ENCODE measurements at places on chromosomes 12 and 14.

GRCh38 chr14:44317441-44317746, 189.7 kb downstream of the FSCB start:
- DNase-seq, result no peak

DNA sequence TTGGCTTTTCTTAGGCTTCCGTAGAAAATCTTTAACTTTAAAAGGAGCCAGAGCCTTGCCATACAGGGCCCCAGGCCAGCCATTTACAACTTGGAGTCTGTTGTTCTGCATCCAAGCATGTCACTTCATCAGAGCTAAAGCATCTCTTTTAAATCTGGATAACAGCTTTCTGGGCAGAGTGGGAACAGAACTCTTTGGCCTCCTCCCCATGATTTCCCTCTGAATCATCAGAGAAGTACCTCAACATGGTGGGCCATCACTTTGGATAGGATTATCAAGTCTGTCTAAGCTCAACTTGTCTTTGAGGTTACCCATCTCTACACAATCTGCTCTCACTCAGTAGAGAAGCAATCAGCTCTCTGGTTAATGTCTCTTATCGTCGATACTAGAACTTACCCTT, 170.9 kb downstream of the SLC6A15 start:
- no peak for DNase-seq

DNA sequence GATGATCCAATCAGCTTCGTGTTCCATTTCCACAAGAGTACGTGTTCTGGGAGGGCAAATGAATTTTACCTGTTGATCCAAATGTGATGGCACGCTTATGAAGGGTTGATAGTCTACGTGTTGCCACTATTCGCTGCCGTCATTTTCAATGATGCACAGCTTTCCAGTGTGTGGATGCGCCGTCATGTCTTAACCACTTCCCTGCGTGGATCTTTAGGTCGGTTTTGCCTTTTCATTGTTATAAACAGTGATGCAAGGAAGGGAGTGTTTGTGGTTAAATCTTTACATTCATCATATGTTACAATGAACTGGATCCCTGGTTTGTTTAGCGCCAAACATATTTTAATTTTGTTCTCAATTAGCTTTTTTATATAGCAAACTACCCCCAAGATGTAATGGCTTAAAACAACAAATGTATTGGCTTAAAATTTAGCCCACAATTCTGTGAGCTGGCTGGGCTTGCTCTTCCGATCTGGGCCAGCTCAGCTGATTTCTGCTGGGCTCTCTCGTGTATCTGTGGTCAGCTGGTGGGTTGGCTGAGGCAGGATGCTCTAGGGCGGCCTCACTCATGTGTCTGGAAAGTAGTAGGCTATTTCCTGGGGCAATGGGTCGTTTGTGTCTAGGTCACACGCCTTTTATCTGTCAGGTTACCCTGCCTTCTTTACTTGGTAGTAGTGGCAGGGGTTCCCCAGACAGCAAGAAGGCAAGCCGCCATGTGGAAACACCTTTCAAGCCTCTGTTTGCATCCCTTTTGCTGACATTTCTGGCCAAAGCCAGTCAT, 176.7 kb downstream of the CRADD start:
- no peak for DNase-seq

GRCh38 chr14:102591944-102592762, at the start of gene RCOR1:
Gene RCOR1 (plus strand): TSS chr14:102592649. CDS start chr14:102592887, 238 bp downstream.
- DNase-seq, result peak; percentile 99

- no peak for DNase-seq
Observed at GRCh38 chr14:49189375-49189774, 396.8 kb downstream of the RPS29 start.

GRCh38 chr14:99821519-99822508, 28.6 kb downstream of the EML1 start:
- no peak for DNase-seq

GRCh38 chr14:105325303-105325702, 10.8 kb downstream of the PACS2 start:
- no peak for DNase-seq

GRCh38 chr12:92905811-92906554, 23.1 kb downstream of the EEA1 start:
- DNase-seq, result no peak

DNA sequence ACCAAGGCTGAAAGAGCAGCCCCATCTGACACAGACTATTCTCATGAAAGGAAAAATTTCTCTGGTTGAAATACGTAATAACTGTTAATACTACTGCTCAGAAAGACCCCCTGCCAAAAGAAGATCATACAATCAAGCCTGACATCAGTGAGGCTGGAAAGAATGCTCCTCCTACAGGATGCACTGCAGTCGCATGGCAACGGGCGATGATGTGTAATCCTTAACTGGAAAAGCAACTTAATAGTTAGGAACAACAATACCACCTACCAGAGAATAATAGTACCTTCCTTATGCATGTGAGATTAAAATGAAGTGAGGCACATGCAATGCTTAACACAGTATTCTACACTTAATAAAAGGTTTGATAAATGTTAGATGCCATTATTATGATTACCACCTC, 1.2 kb upstream of the GOLGA5 start:
- DNase-seq, result no peak

- peak; percentile 33 for DNase-seq
Observed at GRCh38 chr12:92233346-92234015, 87.8 kb upstream of the BTG1 start.

- no peak for DNase-seq
Observed at GRCh38 chr12:53124352-53124723, 21.1 kb downstream of the SOAT2 start.

- no peak for DNase-seq
Observed at GRCh38 chr14:68292441-68293215, 473.0 kb downstream of the RAD51B start.

- no peak for DNase-seq
Observed at GRCh38 chr12:94678849-94679248, 28.5 kb upstream of the TMCC3 start.

DNA sequence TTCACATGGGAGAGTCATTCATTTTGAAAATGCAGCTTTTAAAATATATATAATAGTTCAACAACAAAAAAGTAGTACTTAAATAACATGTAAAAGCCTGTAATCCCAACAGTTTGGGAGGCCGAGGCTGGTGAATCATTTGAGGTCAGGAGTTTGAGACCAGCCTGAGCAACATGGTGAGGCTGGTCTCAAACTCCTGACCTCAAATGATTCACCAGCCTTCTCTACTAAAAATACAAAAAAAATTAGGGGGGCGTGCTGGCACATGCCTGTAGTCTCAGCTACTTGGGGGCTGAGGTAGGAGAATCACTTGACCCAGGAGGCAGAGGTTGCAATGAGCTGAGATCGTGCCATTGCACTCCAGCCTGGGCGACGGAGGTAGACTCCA, 256.3 kb upstream of the RGS6 start:
- DNase-seq, result no peak

DNA sequence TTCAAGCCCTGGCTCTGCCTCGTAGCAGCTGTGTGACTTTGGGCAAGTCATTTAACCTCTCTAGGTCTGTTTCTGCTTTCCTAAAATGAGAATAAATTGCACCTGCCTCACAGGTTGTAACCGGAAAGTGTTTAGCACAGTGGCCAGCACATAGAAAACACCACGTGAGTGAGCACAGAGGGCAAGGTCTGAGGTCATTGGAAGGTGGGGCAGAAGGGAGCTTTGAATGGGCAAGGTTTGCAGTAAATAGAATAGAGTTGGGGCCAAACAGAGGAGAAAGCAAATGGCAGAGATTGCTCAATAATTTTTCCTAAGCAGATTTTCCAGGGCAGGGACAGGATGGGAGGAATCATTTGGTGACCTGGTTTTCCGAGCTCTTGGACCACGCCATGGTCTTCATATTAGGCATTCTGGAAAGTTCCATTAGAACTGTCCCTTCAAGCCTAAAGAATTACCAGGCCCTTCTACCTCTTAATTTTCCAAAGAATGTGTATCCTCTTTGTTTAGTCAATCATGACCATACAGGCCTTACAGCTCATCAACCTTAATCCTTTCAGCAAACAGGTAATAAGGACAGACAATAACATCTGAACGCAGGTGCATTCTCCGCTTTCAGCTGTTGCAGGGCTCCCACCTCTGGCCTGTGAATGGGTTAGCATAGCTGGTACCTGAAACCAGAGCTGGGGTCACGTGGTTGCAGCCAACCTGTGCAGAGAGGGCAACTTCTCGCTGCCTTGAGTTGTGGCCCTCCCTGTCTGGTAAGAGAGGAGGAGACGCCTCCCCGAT, 53.8 kb downstream of the VWF start:
- DNase-seq, result no peak

- DNase-seq, result no peak
Observed at GRCh38 chr14:65239938-65240296, 137.6 kb upstream of the MAX start.

GRCh38 chr14:53932966-53933365, 23.7 kb downstream of the BMP4 start:
- no peak for DNase-seq

DNA sequence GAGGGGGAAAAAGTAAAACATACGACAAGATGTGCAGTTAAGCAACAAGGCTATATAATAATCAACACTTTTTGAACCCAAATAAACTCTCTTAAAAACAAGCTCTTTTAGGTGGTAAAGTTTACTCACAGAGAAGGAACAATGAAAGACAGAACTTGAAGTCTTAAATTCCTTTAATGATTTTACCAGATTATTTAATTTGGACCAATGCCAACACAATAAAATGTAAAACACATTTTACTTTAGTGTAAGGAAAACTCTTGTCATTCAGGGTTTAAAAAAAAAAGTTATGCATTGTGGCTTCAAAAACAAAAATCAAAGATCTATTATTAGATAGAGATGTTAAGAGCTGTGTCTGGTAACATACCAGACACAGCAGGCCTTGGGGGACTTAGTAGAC, 13.1 kb downstream of the TSPAN8 start:
- no peak for DNase-seq

DNA sequence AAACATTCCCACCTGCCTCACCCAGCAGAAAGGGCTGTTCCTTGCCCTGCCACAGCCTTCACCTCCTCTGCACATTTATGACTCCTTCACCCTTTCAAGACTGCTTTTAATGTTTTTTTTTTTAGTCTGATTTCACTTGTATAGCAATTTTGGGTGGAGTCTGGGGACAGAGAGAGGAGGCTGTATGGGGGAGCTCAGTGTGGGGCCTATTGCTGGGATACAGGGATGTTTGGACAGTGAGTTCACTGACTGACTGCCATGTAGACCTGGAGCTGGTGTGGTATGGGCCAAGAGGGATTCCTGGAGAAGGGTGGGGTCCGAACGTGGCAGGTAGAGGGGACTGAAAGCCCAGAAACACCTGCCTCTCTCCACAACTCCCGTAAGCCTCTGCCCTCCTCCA, 1.9 kb upstream of the KRT85 start:
- DNase-seq, result no peak

DNA sequence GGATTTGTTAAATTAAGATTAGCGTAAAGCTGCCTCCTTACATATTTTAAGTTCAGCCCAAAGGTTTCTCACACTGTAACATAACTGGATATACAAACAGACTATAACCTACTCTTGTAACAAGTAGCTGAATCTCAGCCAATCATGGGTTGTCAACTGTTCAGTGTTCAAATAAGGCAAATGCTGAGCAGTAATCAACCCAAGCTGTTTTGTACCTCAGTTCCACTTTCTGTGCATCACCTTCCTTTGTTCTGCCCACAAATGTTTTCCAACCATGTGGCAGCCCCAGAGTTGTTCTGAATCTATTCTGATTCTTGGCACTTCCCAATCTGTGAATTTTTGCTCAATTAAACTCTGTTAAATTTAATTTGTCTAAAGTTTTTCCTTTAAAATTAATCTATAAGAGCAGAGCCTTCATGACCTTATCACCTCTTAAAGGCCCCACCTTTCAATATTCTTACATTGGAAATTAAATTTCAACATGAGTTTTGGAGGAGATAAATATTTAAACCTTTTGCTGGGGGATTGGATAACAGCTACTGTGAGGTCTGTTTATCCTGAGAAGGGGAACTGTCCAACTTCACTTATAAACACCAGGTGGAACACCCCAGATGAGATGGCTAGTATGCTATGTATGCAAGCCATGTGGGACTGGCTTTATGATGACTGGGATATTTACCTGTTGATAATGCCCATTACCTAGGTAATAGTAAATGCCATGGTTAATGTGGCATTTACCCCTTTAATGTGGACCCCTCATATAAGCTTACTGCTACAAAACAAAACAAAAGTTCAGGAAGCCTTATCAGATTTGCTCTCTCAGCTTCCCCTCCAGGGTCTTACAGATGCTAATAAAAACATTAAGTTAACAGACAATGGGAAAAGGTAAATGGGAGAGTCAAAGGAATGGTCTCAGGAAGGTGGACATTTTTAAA, 42.2 kb upstream of the ARID2 start:
- DNase-seq, result no peak

DNA sequence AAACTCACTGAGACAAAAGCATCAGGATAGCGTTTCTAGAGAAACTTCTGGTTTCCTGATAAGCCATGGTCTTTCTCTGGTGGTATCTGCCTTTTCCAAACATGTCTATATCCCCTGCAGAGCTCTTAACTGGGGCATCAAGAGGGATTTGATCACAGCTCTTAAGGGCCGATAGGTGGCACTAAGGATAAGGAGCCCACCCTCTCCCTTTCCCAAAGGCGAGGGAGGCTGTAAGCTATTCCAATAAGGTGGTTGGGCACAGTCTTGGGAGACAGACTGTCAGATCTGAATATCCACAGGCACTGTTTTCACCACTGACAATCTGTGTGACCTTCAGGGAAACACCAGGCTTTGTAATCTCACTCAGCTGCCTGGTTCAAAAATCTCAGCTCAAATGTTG, 206.0 kb downstream of the ADGRD1 start:
- no peak for DNase-seq

- no peak for DNase-seq
Observed at GRCh38 chr14:26707234-26707633, 109.4 kb upstream of the NOVA1 start.

- DNase-seq, result no peak
Observed at GRCh38 chr14:35988972-35989690, 163.0 kb downstream of the BRMS1L start.

DNA sequence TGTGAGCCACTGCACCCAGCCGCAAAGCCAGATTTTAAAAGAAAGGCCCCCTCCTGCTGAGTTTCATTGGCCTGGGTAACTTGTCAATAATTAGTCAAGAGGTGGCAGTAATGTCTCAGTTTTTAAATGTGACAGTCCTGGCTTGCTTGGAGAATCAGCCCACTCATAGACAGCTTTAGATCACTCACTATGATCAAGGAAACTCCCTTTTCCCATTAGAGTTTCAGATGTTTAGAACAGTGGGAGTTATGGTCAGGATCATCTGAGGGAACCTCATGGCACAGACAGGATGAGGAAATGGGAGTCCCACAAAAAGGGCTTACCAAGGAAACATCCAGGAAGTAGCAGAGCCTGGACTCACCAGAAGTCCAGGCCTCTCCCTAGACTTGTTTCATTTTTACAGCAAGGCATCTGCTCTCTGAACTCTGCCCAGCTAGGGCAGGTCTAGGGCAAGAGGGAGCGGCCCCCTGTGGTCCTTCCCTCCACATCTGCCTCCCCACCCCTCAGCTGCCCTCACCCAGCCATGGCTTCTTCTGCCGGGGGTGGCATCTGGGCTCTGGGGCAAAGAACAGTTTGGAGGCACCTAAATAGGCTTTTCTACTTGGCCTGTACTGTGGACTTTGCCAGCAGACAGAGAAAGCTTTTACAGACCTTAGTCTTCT, 11.2 kb downstream of the BCL2L14 start:
- DNase-seq, result peak; percentile 75

All from suppressor macrophage treated with lipopolysaccharide for 4 hours (primary cell).